Activated CD4-positive, alpha-beta T cell treated with anti-CD3 and anti-CD28 coated beads, Interleukin-2, Interleukin-4, amounts not matched to agents 100 ng/mL and 50 ng/mL, durations not matched to agents 16 hours and 8 hours (primary cell): ENCODE measurements at places on chromosomes 1 and 21.

- no peak for DNase-seq
These were observed 19.1 kb downstream of the SELP start for GRCh38 chr1:169610858-169611257.

- DNase-seq = no peak
These were observed 122.4 kb downstream of the AKT3 start for GRCh38 chr1:243727503-243728203.

- no peak for DNase-seq
These were observed 1.7 kb upstream of the CLCA1 start for GRCh38 chr1:86466986-86467385.

DNA sequence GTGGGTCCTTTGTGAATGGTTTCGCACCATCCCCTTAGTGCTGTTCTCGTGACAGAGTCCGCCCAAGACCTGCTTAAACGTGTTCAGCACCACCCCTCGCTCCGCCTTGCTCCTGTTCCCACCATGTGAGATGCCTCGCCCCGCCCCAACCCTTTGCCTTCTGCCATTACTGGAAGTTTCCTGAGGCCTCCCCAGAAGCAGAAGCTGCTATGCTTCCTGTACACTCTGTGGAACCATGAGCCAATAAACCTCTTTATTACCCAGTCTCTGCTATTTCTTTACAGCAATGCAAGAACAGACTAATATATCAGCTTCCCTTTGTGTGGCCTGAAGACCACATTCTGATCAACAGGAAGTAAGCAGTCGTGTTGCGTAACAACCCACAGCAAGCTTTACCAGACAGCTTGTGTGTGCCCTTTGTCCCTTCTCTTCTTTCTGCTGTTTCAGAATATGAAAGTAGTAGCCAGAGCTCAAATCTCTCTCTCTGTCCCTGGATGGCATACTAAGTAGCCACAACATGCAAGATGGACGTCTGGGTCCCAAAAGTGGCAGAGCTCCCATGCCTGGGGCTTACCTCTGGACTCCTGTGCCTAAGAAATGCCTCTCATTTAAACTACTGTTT is 14.1 kb downstream of the HENMT1 start:
- peak; percentile 78 for DNase-seq

GRCh38 chr1:234997201-234997895 is 131.3 kb downstream of the TOMM20 start:
- DNase-seq = no peak

DNA sequence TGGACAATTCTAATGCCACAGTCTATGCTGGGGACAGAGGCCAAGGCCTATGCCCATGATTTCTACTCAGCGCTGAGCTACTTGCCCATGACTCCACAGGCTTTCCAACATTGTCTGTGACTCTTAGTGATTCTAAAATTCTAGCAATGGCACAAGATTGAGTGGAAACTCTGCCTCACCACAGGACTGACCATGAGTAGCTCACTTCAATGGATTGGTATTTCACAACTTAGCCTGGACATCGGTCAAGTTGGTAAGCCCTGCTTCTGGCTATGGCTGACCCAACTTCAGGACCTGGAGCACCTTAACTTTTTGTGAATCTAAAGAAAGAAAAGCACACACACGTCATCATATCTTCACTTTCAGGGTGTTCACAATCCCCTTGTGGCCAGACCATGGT is 255.1 kb downstream of the SDCCAG8 start:
- no peak for DNase-seq

GRCh38 chr1:29649189-29650040 is 413.1 kb downstream of the PTPRU start:
- no peak for DNase-seq

- no peak for DNase-seq
These were observed 10.7 kb upstream of the TARBP1 start for GRCh38 chr1:234489698-234490077.

DNA sequence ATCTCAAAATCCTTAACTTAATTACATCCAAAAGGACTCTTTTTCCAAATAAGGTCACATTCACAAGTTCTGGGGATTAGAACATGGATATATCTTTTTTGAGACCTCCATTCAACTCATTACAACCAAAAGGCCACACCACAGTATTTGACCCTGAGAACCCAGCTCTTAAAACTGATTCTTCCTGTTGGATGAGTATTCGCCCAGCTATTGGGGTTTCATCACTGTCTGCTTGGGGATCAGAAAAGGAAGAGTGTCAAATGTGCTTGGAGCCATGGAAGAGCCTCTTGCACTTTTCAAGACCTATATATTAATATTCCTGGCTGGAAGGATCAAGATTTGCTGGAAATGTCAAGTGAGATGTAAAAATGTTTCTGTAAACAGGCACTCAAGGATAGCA is 5.4 kb upstream of the TINAGL1 start:
- no peak for DNase-seq

DNA sequence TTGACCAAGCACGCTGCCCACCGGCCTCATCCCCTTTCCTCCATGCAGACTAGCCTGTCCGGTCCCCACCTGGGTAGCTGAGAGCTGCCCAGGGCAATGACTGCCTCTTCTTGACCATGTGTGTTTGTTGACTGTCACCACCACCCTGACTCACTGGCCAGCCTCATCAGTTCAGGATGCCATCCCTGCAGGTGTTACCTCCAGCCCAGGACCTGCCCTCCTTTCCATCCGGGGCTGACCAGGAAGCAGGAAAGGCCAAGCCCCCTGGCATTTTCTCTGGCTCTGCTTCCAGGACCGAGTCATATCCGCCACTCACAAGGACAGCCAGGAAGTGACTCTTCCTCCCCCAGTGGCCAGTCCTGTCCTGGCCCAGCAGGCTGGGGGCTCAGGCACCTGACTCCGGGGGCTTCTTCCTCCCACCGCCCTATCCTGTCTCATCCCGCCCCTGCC is 17.1 kb downstream of the EPHA2 start:
- DNase-seq = no peak

DNA sequence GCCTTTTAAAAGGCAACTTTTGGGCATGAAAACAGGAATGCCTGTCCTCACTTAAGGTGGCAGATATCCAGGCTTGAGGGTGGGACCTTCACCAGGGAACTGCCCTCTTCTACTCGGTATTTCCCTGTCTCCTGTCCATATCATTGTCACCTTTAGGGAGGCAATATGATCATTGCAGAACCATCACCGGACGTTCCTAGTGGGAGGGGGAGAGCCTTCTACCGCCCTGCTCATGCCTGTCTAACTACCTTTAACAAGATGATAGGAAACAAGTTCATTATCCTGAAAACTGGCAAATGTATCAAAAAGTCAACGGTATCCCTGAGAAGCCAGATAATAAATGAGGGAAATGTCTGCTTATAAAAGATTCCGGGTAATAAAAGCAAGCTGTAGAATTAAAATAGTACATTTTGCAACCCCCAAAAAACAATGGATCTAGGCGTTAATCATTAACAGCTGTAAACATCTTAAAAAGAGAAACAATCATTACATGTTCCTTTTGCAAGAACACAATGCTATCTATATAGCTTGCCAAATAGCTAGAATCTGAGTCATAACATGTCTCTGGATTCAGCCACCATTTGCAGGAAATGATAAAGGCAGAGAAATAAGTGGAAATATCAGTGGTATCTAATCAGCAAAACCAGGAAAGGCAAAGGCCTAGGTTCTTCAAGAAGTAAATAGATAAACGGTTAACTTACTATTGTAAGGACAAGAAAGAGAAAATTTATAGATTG is 852.9 kb upstream of the ADGRL4 start:
- no peak for DNase-seq

DNA sequence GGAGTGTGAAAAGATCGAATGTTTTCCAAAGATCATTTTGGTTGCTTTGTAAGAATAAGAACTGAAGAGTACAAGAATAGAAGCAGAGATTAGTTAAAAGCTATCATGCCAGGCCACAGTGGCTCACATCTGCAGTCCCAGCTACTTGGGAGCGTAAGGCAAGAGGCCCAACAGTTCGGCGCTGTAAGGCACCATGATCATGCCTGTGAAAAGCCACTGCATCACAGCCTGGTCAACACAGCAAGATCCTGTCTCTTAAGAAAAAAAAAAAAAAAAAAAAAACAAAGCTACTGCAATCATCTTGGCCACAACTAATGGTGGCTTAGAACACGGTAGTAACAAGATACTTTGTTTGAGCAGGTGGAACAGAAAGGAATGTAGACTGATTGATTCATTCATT is 116.2 kb downstream of the EIF4G3 start:
- no peak for DNase-seq

GRCh38 chr1:235820061-235820460 is 46.6 kb downstream of the LYST start:
- DNase-seq = no peak

- DNase-seq = no peak
These were observed 687.7 kb upstream of the ADGRL4 start for GRCh38 chr1:79694241-79694640.

DNA sequence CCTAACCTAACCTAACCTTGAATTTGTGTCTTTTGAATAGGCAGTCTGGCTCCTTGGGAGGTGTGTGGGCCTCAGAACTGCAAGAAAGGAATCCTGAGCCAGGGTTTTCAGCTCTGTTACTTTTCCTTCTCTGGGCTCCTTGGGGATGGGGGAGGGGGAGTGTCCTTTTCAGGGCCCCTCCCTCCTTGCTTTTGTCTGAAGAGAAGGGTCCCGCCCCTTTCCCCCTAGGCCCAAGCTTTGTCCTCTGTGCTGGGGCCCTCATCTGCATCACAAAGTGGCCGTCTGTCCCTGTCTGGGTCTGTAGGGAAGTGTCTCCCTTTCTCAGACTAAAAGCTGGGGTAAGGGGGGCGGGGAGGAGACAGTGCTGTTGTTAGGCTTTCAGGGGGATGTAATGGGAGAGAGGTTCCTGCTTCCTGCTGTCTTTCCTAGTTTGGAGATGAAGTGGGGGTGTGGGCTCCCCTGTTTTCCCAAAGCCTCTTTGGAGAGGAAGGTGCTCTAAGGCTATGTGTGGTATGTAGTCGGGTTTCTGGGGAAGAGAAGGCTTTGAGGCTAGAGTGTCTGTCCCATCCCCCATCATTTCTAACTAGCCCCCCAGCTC is 3.1 kb downstream of the AGO1 start:
- no peak for DNase-seq

DNA sequence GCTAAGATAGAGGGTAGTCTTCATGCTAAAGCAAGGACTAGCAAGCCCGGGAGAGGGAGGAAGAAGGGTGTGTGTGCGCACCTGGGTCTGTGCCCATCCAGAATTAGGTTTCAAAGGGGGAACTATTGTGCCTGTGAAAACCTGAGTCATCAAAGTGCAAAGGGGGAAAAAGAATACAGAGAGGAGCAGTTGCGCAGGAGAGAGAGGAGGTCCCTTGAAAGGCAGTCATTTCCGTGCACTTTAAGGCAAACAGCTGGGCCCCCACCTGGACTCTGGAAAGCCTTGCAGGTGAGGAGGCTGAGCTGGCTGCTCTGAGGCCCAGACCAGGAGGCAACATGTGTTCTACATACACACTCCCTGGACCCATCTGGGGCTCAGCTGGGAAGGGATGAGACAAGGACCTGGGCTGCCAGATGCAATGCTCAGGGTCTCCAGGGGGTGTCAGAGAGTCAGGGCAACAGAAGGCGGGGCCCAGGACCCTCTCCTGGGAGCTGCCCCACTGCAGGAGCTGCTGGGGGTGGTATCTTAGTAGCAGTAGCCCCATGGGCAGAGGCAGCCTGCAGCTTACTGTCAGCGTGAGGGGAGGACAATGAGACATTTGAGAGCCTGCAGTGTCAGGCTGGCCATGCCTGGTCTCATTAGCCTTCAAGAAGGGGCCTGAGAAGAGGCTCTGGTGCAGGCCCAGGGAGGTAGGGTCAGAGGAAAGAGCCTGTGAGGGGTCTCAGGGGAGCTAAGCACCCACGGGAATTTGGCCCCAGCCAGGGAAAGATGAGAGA is 14.3 kb downstream of the PROK1 start:
- DNase-seq = no peak

DNA sequence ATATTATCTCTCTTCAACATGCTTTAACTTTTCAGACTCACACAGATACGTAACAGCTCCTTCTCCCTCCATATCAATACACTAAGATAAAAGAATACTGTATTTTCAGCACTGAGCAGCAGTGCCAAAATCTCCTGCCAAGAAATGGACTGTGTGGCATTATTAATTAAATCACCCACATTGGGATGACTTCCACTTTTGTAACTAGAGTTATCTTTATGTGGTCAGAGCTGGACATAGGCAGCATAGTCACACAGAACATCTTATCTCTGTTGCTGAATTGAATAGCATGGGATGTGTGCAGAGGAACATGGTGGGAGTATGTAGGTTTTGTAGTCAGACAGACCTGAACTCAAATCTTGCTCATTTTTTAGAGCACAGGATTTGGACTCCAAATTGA is 41.4 kb upstream of the CACYBP start:
- no peak for DNase-seq
